ENCODE measurements at places on chromosomes 1 and 21.

GRCh38 chr21:46424039-46424591, 34.6 kb upstream of the DIP2A start:
- H3K36me3 ChIP-seq, result peaks cover 70% of the 10 kb centered on the region
- no peak overlapping the region for H3K4me3 ChIP-seq
- H3K4me1 ChIP-seq, result no peaks in the 10 kb centered on the region

GRCh38 chr1:79041666-79042065, 35.1 kb upstream of the ADGRL4 start:
- no peak for DNase-seq
- no peak overlapping the region for H3K27ac ChIP-seq
- H3K4me3 ChIP-seq, result no peak overlapping the region
- H3K27me3 ChIP-seq, result no peaks in the 10 kb centered on the region
- no peaks in the 10 kb centered on the region for H3K36me3 ChIP-seq
- no peaks in the 10 kb centered on the region for H3K4me1 ChIP-seq

DNA sequence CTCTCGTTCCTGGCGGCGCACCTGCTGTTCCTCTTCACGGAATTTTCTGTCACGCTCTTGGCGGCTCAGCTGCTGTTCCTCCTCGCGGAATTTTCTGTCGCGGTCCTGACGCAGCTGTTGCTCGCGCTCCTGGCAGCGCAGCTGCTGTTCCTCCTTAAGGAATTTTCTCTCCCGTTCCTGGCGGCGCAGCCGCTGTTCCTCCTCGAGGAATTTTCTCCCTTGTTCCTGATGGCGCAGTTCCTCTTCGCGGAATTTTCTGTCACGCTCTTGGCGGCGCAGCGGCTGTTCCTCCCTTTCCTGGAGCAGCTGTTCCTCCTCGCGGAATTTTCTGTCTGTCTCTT, 6.4 kb downstream of the TCHH start:
- peaks cover 16% of the 10 kb centered on the region for H3K27me3 ChIP-seq
- H3K36me3 ChIP-seq, result no peaks in the 10 kb centered on the region
- peaks cover 17% of the 10 kb centered on the region for H3K4me1 ChIP-seq
- H3K4me3 ChIP-seq, result peak overlapping the region; percentile 63
- H3K27ac ChIP-seq, result no peak overlapping the region

DNA sequence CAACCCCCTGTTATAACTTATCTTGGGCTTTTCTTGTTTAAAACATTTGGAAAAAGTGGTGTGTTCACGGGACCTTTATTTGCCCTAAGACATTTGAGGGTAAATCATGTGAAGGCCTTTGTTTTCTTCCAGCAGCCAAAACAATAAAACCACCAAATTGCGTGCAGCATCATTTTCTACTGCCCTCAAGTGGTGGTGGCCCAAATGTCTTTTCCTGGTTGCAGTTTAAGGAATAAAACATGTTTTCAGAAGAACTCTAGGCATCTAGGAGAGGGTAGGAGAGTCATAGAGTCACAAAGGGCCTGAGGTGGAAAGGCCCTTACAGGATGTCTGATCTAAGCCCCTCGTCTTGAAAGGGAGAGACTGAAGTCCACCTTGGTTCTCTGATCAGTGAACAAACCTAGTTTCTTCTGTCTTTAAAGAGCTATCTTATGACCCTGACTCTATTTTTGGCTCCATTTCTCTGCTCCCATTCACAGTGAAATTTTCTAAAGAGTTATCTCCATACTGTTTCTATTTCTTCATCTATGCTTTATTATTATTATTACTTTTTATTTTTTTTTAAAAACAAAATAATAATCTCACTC, 16.0 kb upstream of the EPS15 start:
- no peaks in the 10 kb centered on the region for H3K4me1 ChIP-seq
- peak overlapping the region; percentile 4 for H3K27ac ChIP-seq
- H3K36me3 ChIP-seq, result no peaks in the 10 kb centered on the region
- no peaks in the 10 kb centered on the region for H3K27me3 ChIP-seq
- H3K4me3 ChIP-seq, result no peak overlapping the region

DNA sequence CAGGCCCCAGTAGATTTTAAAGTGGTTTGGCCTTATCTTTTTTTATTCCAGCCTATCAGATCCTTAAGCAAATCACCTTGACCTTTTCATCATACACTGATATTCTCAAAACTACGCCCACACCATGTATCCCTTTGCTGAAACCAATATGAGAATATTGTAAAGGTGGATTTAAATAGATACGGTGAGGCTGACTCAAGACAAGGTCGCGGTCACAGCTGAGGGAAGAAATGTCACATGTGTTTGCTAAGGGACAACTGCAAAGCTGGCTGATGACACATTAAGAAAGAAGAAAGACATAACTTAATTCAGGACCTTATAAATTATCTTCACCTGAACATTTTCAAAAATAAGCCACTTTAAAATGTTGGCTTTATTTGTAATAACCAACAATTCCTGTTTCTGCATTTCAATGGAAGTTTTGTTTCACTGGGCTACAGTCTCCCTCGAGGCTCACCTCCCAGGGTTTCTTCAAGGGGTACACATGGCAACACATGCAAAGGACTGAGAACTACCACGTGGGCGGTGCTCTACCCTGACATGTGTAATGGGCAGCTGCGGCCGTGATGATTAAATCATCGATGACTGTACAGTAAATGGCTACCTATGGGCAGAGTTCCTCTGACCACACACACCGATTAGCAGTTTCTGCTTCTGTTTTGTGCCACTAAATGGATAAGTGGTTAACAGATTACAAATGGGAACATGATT, 189.5 kb downstream of the SIPA1L2 start:
- no peak for DNase-seq
- no peaks in the 10 kb centered on the region for H3K4me1 ChIP-seq
- H3K27me3 ChIP-seq, result no peaks in the 10 kb centered on the region
- H3K4me3 ChIP-seq, result no peak overlapping the region
- H3K36me3 ChIP-seq, result peaks cover 20% of the 10 kb centered on the region

DNA sequence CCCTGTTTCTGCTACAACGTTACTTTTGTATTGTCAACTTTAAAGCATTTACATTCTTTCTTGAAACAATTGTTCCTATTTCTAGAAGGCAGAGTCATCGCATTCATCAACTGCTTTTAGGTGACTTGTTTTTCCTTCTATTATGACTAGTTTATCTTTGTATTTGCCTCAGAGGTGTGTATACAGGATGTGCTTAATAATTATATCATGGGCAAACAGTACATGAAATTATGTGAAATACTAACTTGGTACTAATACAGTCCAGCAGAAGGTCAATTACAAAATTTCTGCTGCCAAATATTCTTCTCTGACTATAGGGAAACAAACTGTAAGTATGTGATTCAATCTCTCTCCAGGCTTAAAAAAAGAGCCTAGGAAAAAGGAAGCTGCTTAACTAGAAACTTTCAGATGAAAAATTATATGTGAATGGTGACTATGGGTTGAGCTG, 101.6 kb downstream of the C4BPA start:
- no peak overlapping the region for H3K4me3 ChIP-seq
- H3K36me3 ChIP-seq, result no peaks in the 10 kb centered on the region
- no peak for DNase-seq
- H3K27ac ChIP-seq, result no peak overlapping the region
- H3K4me1 ChIP-seq, result no peaks in the 10 kb centered on the region

DNA sequence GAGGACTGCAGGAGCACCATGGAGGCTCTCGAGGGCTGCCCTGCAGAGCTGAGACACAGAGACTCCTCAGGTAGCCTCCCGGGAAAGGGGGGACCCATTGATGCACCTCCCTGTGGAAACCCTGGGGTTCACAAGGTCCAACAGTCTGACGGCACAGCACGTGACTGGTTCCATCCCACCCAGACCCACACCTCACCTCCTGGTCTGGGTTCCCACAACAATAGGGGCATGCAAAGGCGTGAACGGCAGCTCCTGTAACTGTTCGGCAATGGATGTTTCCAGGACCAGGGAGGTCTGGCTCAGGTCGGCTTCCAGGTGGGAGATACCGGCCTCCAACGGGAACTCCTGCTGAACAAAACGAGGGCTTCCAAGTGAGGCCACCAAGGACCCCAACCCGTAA, 86.8 kb downstream of the NPHP4 start:
- no peak overlapping the region for H3K27ac ChIP-seq
- H3K4me1 ChIP-seq, result no peaks in the 10 kb centered on the region
- no peak overlapping the region for H3K4me3 ChIP-seq
- peaks cover 13% of the 10 kb centered on the region for H3K36me3 ChIP-seq
- H3K27me3 ChIP-seq, result no peaks in the 10 kb centered on the region

GRCh38 chr1:246923482-246923881, 8.3 kb downstream of the AHCTF1 start:
- no peaks in the 10 kb centered on the region for H3K4me1 ChIP-seq
- H3K4me3 ChIP-seq, result no peak overlapping the region
- H3K27ac ChIP-seq, result peak overlapping the region; percentile 1
- no peak for DNase-seq

GRCh38 chr1:225689882-225690459, 37.0 kb upstream of the ENAH start:
- no peaks in the 10 kb centered on the region for H3K36me3 ChIP-seq
- DNase-seq, result no peak
- H3K4me3 ChIP-seq, result no peak overlapping the region
- H3K27me3 ChIP-seq, result no peaks in the 10 kb centered on the region
- no peak overlapping the region for H3K27ac ChIP-seq

DNA sequence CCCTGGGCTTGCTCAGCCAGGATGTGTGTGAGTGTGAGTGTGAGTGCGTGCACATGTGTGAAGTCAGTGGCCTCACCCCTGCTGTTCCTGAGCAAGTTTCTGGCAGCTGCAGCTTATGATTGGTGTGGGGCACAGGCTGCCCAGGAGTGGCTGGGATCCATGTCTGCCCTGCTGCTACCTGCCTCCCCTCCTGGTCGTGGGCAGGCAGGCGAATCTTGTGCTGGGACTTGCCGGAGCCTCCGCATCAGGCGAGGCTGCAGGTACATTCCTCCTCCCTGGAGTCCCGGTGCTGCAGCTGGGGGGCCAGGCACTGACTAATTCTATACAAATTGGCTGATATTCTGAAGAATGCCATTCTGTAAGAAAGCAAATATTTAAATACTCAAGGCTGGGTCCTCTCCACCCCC, 85.6 kb upstream of the WNT4 start:
- H3K4me1 ChIP-seq, result no peaks in the 10 kb centered on the region
- no peaks in the 10 kb centered on the region for H3K36me3 ChIP-seq
- no peak overlapping the region for H3K27ac ChIP-seq
- no peak for DNase-seq
- no peaks in the 10 kb centered on the region for H3K27me3 ChIP-seq

GRCh38 chr1:16133007-16133961, 22.6 kb downstream of the EPHA2 start:
- DNase-seq, result no peak
- no peaks in the 10 kb centered on the region for H3K4me1 ChIP-seq
- no peak overlapping the region for H3K27ac ChIP-seq
- H3K4me3 ChIP-seq, result no peak overlapping the region
- peaks cover 72% of the 10 kb centered on the region for H3K36me3 ChIP-seq

- no peak overlapping the region for H3K27ac ChIP-seq
- H3K4me3 ChIP-seq, result no peak overlapping the region
- no peaks in the 10 kb centered on the region for H3K27me3 ChIP-seq
- no peaks in the 10 kb centered on the region for H3K4me1 ChIP-seq
Measured at GRCh38 chr1:108617008-108617723, 43.7 kb downstream of the HENMT1 start.

DNA sequence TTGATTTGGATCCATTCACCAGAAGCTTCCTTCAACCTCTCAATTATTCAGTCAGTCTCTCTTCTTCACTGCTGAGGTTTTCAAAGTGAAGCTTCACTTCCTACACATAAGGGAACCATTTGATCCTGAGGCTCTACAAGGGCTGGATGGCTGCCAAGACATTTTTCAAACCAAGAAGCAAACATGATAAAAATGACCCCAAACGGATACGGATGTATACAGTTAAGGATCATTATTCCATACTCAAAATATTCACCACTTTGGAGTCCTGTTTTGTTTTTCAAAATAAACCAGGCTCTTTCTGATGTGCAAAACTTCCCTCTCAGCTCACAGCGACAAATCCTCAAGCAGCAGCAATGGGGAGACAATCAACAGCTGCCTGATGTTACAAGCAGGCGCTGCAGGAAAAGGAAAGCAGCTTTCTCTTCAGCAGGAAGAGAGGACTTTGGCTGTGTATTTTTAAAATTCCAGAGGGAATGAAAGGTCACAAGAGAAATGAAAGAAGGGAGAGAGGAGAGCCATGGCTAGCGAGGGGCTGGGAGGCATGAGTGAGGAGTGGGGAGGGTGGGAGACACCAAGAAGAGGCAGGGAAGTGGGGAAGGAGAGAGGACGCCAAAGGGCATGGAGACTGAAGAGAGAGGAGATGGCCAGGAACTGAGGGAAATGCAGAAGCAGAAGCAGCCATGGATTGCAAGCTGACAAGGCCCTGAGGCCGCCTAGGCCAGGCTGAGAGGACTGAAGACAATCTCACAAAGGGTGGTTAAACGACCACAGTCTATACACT, 145.4 kb downstream of the SLC45A1 start:
- peaks cover 17% of the 10 kb centered on the region for H3K4me1 ChIP-seq
- H3K4me3 ChIP-seq, result peak overlapping the region; percentile 49
- H3K27ac ChIP-seq, result peak overlapping the region; percentile 83
- H3K36me3 ChIP-seq, result no peaks in the 10 kb centered on the region

GRCh38 chr1:155305881-155306391, 2.7 kb upstream of the FDPS start:
- H3K36me3 ChIP-seq, result no peaks in the 10 kb centered on the region
- H3K4me3 ChIP-seq, result no peak overlapping the region
- H3K27ac ChIP-seq, result no peak overlapping the region
- peaks cover 9% of the 10 kb centered on the region for H3K4me1 ChIP-seq
- H3K27me3 ChIP-seq, result no peaks in the 10 kb centered on the region

DNA sequence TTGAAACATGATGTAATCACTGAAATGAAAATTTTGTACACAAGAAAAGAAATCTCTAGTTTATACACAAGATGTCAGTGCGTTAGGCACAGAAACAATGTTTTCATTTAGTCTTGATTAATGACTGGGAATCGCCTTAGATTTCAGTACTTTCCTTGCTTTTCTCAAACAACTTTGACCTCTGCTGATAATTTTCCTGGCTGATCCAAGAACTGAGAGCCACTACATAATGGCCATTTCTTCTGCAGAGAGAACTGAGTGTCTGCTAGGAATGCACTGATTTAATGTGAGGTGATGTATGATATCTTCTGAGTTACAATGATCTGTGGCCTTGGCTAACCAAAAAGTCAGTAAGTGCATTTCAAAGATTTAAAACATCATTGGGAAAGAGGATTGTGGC, 308.1 kb downstream of the CTH start:
- H3K4me3 ChIP-seq, result no peak overlapping the region
- H3K27me3 ChIP-seq, result no peaks in the 10 kb centered on the region
- no peaks in the 10 kb centered on the region for H3K36me3 ChIP-seq
- no peak for DNase-seq
- peak overlapping the region; percentile 32 for H3K27ac ChIP-seq
- peaks cover 14% of the 10 kb centered on the region for H3K4me1 ChIP-seq

- H3K4me3 ChIP-seq, result no peak overlapping the region
- DNase-seq, result no peak
- no peaks in the 10 kb centered on the region for H3K27me3 ChIP-seq
- no peaks in the 10 kb centered on the region for H3K36me3 ChIP-seq
- no peak overlapping the region for H3K27ac ChIP-seq
- no peaks in the 10 kb centered on the region for H3K4me1 ChIP-seq
Measured at GRCh38 chr1:197327776-197328364, 59.8 kb downstream of the CRB1 start.

DNA sequence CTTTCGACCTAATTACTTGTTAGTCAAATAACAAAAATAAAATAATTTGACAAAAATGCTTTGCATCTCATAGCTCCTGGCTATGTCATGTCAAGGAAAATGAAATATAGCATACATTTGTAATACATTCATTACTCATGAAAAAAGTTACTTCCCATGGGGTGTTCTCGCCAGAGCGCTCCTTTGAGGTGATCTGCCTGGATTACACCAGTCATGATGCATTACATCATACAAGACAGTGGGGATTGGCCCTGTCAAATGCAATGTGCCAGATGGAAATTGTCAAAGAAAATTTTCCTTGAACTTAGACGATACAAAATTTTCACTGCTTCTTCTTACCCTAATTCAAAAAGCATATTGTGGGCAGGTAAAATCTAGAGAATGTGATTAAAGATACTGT, 215.6 kb upstream of the B3GALT2 start:
- no peaks in the 10 kb centered on the region for H3K36me3 ChIP-seq
- H3K4me1 ChIP-seq, result no peaks in the 10 kb centered on the region
- no peak overlapping the region for H3K27ac ChIP-seq
- no peak overlapping the region for H3K4me3 ChIP-seq
